ENCODE measurements at places on chromosomes 6 and 20. TPM values are rescaled to one million over a fixed set of nuclear protein-coding genes. Genes with fewer than 3 reads are reported as not detected.

Gene BMP7
- not detected for total RNA-seq

Gene OPRL1
- total RNA-seq, result 1.2 TPM

Gene KCNQ2
- total RNA-seq, result not detected

Gene CST3
- 24.2 TPM for total RNA-seq

Gene KIAA1755
- not detected for total RNA-seq

Gene OXT
- total RNA-seq, result 1.1 TPM

Gene CGA
- not detected for total RNA-seq
